ENCODE measurements at places on chromosomes 3 and 15. TPM values are rescaled to one million over a fixed set of nuclear protein-coding genes. Genes with fewer than 3 reads are reported as not detected.
A peak's percentile ranks its signal among the peaks of the same experiment; 100 is the strongest.

IGF2BP2 gene
- 27.6 TPM for total RNA-seq

IQCH gene
- 1.7 TPM for total RNA-seq

TP63 gene
- total RNA-seq = not detected

GHRL gene
- not detected for total RNA-seq

GNAT1 gene
- not detected for total RNA-seq

GRCh38 chr15:99361545-99362185, 110.4 kb downstream of the LRRC28 start:
- DNase-seq = no peak

- no peak for DNase-seq
Observed at GRCh38 chr3:53420831-53421230, 73.5 kb upstream of the DCP1A start.

GRCh38 chr15:48720646-48721045, 75.1 kb upstream of the FBN1 start:
- no peak for DNase-seq

- DNase-seq = peak; percentile 35
Observed at GRCh38 chr3:48273594-48274211, 32.8 kb downstream of the ZNF589 start.
